Pons (tissue), 1 donor: ENCODE measurements at places on chromosomes 6 and 20.

GRCh38 chr20:61719691-61720347 lies 345.9 kb downstream of the TAF4 start:
- no peak for DNase-seq

DNA sequence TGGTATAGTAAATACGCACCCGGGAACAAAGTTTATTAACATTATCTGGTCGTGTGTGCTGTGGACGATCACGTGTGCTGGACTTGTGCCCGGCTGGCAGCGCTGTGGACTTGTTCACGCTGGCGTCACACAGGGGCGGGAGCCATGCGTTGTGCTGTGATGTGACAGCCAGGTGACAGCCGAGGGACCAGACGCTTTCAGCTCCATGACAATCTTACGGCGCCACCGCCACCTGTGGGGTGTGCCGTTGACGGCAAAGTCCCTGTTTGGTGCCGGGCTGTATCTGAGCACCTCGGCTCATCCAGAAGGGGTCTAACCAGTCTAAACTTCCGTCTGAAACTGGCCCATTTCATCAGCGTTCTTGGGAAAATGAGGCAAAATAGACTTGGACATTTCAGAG lies 25.2 kb downstream of the DLL1 start:
- DNase-seq: peak; percentile 86

- DNase-seq: peak; percentile 98
These were observed 24.5 kb downstream of the TSPYL4 start for GRCh38 chr6:116229287-116229913.

GRCh38 chr6:41424370-41425058 lies 89.1 kb downstream of the NCR2 start:
- peak; percentile 87 for DNase-seq

- no peak for DNase-seq
These were observed 767 bp downstream of the AP5S1 start for GRCh38 chr20:3820901-3821727.

DNA sequence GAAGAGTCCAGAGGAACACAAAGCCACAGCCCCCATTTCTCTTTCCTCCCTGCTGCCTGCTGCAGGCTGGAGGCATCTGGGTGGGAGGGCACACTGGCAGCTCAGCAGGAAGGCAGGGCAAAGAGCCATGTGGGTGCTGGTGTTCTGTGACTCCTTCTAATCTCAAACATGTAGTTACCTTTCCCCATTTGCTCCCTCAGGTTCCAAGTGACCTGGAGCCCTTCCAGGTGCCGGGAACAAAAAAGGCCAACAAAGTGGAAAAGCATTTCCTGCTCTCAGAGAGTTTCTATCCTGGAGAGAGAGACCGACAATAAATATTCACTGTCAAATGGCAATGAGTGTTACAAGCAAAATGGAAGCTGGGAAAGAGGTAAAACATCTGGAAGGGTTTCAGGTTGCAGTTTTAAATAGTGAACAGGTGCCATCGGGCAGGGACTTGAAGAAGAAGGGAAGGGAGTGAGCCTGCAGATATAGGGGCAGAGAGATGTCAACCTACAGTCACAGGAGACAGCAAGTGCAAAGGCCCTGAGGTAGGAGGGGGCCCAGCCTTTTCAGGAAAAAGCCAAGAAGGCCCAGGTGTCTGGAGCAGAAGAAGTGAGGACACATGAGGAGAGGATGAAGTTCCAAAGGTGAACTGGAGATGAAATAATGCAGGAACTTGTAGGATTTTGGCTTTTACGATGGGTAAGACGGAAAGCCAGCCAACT lies 43.6 kb upstream of the IYD start:
- DNase-seq: no peak

DNA sequence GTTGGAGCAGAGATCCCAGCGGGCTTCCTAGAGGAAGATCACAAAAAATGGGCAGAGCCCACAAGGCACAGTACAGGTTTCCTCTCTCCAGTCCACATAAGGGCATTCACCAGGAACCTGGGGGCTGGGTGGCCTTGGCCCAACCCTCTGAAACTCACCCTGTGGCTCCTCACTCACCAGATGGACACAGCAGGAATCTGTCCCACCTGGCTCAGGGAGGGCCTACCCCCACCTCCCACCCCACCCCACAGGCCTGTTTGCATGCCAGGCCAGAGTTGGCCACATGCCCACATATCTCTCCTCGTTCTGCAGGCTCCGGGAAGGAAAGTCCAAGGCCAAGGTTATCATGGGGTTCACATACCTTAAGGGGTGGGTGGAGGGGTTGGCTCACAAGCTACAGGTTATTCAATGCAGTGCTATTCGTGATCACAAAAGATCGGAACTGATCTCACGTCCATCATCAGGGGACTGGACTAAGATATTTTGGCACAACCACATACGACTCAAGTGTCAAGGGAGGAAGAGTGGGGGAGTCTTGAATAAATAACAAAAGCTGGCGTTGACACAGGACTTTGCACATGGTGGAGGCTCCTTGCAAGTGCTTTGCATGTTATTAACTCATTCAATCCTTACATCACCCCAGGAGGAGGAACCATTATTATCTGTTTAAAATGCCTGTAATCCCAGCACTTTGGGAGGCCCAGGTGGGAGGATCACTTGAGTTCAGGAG lies 13.0 kb downstream of the RIPOR3 start:
- no peak for DNase-seq

- no peak for DNase-seq
These were observed 28.3 kb downstream of the FYN start for GRCh38 chr6:111844921-111845320.

DNA sequence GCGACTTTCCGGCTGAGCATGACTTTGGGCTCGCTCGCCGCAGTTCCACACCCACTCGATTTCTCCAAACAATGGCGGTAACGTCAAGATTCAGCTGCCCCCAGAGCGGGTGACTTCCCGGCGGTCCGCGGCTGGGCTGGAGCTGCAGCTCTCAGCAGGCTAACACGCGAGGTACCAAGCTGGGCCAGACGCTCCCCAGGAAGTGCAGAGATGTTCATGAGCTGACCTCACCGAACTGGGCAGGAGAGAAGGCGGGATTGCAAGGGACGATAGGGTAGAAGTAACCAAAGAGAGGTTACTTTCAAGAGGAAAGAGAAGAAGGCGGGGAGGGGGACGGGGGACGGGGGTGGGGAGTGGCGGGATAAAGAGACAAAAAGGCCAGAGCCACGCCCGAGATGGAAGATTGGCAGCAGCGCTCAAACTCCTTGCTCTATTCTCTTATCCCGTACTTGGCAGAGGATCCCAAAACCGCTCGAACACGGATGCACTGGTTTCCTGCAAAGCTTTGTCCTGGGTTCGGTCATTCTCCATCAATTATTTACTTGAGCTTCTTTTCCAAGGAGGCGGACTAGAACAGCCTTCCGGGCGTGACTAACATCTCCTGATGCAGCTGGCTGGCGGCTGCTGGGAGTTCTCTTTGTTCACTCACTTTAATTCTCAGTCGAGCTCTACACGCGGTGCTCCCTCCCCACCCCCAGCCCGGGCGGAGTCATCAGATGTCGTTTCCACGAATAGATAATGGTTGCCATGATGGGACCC lies at the start of gene MTCL3:
Gene MTCL3, minus strand, starts transcription at position 626 of the 759 bp plus-strand sequence.
- peak; percentile 51 for DNase-seq

- DNase-seq: no peak
These were observed 7.6 kb upstream of the BTN3A3 start for GRCh38 chr6:26432627-26433201.

DNA sequence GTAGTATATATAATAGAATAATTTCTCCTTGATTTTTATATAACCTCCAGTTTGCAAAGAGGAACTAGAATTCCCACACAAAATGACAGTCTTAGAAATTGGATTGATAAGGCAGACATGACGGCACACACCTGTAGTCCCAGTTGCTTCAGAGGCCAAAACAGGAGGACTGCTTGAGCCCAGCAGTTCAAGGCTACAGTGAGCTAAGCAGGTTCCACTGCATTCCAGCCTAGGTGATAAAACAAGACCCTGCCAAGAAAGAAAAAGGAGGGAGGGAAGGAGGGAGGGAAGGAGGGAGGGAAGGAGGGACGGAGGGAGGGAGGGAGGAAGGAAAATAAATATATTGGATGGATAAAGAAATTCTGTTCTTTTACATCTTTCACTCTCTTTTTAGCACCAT lies 77.6 kb upstream of the SASH1 start:
- DNase-seq: no peak

- no peak for DNase-seq
These were observed 195.5 kb upstream of the FBXL4 start for GRCh38 chr6:99143108-99143861.

- DNase-seq: no peak
These were observed 102.0 kb upstream of the RUNX2 start for GRCh38 chr6:45226081-45226480.

DNA sequence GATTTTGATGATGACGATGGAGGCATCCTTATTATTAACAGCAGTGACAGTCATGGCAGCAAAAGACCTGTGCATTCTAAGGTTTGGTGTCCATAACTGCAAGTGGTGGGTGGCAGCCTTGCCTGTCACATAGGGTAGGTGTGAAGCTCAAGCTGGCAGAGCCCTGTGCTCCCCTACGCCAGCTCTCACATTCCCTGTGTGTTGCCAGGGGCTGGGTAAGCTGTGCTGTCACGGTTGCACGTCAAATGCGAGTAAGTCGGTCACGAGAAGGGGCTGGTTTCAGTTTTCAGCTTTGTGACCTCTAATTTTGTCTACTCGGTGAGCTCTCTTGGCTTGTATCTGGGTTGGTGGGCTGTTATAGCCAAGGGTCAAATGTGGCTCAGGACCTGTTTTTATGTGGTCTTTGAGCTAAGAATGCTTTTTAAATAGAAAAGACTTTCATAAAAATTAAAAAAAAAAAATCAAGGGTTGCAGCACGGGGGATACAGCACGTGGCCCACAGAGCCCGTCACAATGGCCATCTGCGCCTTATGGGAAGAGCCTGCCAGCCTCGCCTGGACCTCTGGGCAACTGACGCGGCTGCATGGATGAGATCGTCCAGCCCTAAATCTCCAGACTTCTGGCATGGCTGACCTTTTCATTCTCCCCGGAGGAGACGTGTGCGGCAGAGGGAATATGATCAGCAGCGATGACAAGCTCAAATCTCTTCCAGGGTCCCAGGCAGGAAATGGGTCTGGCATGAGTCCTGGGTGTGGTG lies 148.5 kb downstream of the PHACTR3 start:
- no peak for DNase-seq

GRCh38 chr6:91045161-91045560 lies 458.3 kb upstream of the MAP3K7 start:
- no peak for DNase-seq

DNA sequence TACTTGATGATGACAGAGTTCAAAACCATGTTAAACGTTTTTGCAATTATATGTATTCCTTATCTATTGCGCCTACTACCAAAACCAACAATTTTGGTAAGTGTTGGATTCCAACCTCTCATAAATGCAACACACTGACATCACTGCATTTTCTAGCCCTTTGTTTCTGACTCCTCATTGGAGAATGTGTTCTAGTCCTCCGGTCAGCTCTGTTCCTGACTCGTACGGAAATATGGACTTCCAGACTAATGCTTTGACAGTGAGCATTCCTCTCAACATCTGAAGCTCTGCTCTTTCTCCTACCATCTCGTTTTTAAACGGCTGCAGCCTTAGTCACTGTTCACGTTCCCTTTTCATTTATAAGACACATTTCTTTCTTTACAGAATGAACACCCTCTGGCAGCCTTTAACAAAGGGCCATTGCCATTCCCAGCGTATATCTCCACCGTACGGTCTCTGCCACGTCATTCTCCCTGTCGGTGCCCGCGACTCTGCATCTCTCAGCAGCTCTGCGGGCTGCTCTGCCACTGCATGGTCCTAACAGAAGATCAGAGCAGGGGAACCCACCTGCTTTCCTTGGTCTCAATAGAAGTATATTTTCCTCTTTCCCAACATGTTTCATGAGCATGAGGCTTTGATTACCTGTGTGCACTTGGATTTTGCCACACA lies 103.0 kb upstream of the SYNDIG1 start:
- no peak for DNase-seq

DNA sequence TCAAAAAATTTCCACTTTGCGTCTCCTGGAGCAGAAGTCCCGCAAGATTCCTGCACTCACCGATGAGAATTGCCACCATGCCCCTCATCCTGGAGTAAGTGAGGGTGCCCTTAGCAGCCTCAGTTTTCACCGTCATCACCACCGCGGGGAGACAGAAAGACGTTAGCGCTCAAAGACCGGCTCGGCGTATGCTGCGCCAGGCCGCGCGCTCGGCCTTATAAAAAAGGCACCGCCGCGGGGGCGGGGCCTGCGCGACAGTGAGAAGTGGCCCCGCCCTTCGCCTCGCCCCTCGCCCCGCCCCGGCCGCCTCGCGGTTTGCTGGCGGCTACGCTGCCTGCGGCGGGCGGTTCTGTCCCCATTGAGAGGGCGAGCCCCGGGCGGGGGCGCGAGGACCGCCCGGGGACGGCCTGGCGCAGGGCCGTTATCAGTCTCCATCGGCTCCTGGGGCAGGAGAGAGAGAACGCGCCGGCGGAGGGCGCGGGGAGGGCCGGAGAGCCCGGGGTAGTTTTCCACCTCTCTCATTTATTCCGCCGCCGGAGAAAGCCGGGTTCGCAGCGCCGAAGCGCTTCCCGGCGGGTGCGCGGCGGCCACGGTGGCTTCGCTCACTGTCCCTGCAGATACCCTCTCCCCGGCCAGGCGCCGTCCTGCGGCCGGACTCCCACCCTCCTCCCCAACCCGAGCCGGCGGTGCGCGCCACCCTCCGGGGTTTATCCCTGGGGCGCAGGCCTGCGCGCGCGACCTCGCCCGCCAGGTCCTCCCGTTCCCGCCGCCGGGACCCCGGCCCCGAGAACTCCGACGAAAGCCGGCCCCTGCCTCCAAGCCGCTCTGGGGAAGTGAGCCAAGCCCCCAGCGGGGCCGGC lies 122.5 kb upstream of the SLC2A12 start:
- peak; percentile 96 for DNase-seq

- no peak for DNase-seq
These were observed 614.0 kb downstream of the UTRN start for GRCh38 chr6:144899161-144899560.

GRCh38 chr6:161536224-161536630 lies 262.4 kb upstream of the AGPAT4 start:
- no peak for DNase-seq

DNA sequence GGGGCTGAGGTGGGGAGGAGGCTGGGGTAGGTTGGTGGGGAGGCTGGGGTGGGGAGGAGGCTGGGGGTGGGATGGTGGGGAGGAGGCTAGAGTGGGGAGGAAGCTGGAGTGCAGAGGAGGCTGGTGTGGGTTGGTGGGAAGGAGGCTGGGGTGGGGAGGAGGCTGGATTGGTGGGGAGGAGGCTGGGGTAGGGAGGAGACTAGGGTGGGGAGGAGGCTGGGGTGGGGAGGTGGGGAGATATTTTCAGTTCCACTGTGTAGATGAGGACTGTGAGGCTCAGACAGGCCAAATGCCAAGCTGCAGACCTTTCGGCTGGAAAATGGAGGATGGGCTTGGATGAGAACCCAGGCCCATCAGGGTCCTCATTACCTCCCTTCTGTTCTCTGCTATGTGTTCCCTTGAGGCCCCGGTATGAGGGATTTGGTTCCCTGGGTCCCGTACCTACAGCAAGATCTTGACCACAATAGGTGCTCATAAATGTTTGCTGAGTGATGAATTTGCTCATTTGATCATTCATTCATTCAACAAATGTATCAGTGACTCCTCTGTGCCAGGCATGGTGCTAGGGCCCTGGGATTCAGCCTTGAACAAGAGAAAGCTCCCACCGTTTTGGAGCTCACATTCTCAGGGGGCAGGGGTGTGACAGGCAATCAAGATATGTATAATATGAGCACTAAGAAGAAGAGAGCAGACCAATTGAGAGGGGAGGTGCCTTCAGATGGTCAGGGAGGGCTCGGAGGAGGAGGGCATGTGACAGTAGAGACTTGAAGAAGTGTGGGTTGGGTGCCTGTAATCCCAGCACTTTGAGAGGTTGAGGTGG lies 36.1 kb upstream of the NOL4L start:
- DNase-seq: no peak
